ENCODE measurements at places on chromosomes 16 and 17.

- DNase-seq: no peak
- no peaks in the 10 kb centered on the region for H3K36me3 ChIP-seq
- H3K27me3 ChIP-seq: no peaks in the 10 kb centered on the region
- no peaks in the 10 kb centered on the region for H3K4me1 ChIP-seq
Measured at GRCh38 chr16:7584561-7584960, 251.9 kb downstream of the RBFOX1 start.

GRCh38 chr17:27085517-27085916 is 208.4 kb upstream of the WSB1 start:
- H3K4me1 ChIP-seq: no peaks in the 10 kb centered on the region
- no peak overlapping the region for H3K4me3 ChIP-seq

DNA sequence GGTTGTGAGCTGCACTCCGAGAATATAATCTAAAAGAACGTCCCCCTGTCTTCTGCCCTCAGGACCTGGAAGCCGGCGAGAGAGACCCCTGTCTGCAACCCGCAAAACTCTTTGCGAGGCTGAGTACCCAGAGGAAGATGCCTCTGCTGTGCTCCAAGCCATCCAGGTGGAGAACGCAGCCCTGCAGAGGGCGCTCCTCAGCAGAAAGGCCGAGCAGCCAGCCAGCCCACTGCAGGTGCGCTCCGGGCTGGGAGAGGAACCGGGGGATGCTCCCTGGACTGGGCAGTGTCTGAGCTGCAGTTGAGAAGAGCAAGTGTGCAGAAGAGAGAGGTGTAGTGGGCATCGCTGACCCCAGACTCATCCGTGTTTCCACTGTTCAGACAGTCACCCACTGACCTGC is 148.3 kb downstream of the KATNIP start:
- no peak overlapping the region for H3K27ac ChIP-seq
- H3K4me1 ChIP-seq: peaks cover 6% of the 10 kb centered on the region
- peaks cover 18% of the 10 kb centered on the region for H3K36me3 ChIP-seq
- no peak for DNase-seq

DNA sequence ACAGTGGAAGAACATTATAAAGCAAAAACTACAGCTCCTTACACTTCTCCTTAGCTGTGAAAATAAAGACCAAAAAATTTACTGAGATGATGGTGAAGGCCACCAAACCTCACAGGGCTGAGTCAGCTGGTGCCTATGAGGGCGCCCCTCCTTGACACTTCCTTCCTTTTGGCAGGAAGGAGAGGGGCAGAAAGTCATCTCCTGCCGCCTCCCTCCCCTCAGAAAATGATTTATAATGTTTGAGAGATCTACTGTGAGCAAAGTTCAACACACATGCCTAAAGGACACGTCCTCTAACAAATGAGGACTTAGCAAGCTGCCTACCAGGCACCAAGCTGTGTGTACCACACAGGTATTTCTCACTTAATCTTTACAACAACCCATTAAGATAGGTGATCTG is 245.7 kb downstream of the PRKCA start:
- H3K27me3 ChIP-seq: no peaks in the 10 kb centered on the region
- H3K4me3 ChIP-seq: no peak overlapping the region
- no peak for DNase-seq
- H3K27ac ChIP-seq: peak overlapping the region; percentile 52

DNA sequence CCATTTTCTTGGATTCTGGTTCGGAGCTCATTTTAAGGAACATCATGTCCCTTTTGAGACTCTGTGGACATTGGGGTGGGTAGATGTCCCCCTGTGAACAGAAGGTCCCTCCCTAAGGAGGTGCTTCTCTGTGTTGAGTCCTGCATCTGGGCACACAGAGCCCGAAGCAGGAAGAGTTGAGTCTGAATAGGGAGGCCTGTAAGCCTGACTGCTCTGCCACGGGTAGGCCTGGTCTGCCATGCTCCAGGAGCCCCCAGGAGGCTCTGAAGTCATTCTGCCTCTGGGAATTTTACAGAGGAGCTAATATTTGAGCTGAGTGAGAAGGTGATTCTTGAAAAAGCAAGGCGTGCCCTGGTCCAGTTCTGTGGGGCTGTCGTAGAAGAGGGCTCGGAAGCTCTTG is 50.6 kb downstream of the TENT4B start:
- no peaks in the 10 kb centered on the region for H3K36me3 ChIP-seq
- no peak overlapping the region for H3K4me3 ChIP-seq
- DNase-seq: no peak
- H3K27me3 ChIP-seq: no peaks in the 10 kb centered on the region
- no peak overlapping the region for H3K27ac ChIP-seq
- peaks cover 31% of the 10 kb centered on the region for H3K4me1 ChIP-seq

GRCh38 chr16:57527610-57528360 is 8.6 kb downstream of the CCDC102A start:
- H3K36me3 ChIP-seq: no peaks in the 10 kb centered on the region
- no peak overlapping the region for H3K27ac ChIP-seq
- no peak for DNase-seq

DNA sequence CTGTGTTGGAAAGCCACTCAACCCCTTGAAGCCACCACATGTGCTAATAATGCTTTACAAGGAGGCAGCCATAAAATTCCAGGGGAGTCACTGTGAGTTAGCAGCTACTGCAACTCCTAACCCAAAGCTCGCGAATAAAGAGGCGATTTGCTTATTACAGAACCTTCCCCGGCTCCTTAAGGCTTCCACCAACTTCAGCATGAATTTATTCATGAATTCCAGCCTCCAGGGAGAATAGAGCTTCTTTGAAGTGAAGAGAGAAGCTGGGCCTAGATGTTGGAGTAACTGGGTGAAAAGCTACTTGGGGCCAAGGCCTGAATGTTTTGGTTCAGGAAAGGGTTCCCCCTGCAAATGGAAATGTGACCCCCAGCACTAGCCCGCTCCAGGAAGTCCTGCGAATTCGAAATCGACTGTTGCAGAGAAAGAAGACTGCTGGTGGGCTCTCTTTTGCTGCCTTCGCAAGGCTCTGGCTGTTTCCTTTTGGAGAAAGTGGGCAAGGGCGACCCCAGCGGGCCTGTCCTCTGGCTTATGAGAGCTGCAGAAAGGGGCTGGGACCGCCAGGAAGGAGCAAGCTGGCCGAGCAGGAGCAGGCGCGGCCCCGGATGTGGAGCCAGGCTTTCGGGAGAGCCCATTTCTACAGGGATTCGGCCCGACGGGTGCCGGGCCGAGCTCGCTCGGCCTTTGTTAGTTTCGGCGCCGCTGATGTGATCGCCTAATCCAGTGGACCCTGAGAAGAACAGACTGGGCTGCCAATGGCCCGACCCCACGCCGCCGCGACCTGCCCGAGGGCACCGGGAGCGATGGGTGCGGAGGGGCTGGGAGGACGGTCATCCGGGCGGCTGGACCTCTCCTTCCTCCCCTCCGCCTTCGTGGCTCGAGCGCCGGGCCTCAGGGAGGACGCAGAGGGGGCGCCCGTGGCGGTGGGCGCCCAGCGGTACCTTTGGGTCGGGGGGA is 7.6 kb downstream of the CBX8 start:
- H3K27me3 ChIP-seq: peaks cover 95% of the 10 kb centered on the region
- peaks cover 28% of the 10 kb centered on the region for H3K4me1 ChIP-seq
- H3K27ac ChIP-seq: no peak overlapping the region
- H3K4me3 ChIP-seq: no peak overlapping the region
- no peaks in the 10 kb centered on the region for H3K36me3 ChIP-seq

- no peaks in the 10 kb centered on the region for H3K27me3 ChIP-seq
- H3K4me1 ChIP-seq: no peaks in the 10 kb centered on the region
- H3K27ac ChIP-seq: no peak overlapping the region
Measured at GRCh38 chr17:20967776-20968175, 75.0 kb downstream of the USP22 start.

GRCh38 chr17:39687546-39688474 is at the start of gene PGAP3:
Gene PGAP3 (minus strand): TSS chr17:39688057. CDS start chr17:39688014, 43 bp downstream.
- DNase-seq: peak; percentile 73
- peak within 1 kb of the TSS; percentile 90 for H3K27ac ChIP-seq
- H3K4me3 ChIP-seq: peak within 1 kb of the TSS; percentile 70
- H3K36me3 ChIP-seq: no peaks in the 10 kb centered on the region

- H3K27me3 ChIP-seq: no peaks in the 10 kb centered on the region
- H3K27ac ChIP-seq: no peak overlapping the region
- H3K4me3 ChIP-seq: no peak overlapping the region
- DNase-seq: no peak
- no peaks in the 10 kb centered on the region for H3K4me1 ChIP-seq
- no peaks in the 10 kb centered on the region for H3K36me3 ChIP-seq
Measured at GRCh38 chr17:61839300-61839786, 24.0 kb downstream of the BRIP1 start.

- peaks cover 89% of the 10 kb centered on the region for H3K36me3 ChIP-seq
- no peak overlapping the region for H3K27ac ChIP-seq
- H3K4me3 ChIP-seq: no peak overlapping the region
- no peaks in the 10 kb centered on the region for H3K27me3 ChIP-seq
- H3K4me1 ChIP-seq: no peaks in the 10 kb centered on the region
Measured at GRCh38 chr16:252366-253337, 18.0 kb downstream of the FAM234A start.

DNA sequence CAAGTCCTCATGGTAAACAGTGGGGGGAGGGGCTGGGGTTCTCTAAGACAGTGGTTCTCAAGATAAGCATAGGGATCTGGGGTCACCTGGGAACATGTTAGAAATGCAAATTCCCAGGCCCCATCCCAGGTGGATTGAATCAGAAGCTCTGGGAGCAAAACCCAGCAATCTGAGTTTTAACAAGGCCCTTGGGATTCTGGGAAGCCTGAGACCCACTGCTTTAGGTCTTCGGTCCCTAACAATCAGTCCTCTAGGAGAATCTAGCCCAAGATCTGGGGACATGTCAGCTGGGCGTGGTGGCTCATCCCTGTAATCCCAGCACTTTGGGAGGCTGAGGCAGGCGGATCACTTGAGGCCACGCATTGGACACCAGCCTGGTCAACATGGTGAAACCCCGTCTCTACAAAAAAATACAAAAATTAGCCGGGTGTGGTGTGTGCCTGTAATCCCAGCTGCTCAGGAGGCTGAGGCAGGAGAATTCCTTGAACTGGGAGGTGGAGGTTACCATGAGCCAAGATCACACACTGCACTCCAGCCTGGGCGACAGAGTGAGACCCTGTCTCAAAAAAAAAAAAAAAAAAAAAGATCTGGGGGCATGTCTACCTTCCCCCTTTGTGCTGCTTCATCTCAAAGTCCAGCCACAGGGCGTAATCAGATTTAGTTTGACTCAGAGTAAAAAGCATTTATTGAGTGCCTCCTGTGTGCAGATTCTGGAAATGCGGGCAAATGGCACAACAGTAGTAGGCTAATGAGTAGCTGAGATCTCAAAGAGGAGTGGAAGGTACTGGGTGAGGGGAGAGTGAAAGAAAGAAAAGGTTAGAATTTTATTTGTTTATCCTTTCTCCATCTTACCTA is 8.8 kb upstream of the NR1D1 start:
- H3K36me3 ChIP-seq: no peaks in the 10 kb centered on the region
- peaks cover 3% of the 10 kb centered on the region for H3K4me1 ChIP-seq
- no peak overlapping the region for H3K4me3 ChIP-seq
- H3K27me3 ChIP-seq: no peaks in the 10 kb centered on the region

DNA sequence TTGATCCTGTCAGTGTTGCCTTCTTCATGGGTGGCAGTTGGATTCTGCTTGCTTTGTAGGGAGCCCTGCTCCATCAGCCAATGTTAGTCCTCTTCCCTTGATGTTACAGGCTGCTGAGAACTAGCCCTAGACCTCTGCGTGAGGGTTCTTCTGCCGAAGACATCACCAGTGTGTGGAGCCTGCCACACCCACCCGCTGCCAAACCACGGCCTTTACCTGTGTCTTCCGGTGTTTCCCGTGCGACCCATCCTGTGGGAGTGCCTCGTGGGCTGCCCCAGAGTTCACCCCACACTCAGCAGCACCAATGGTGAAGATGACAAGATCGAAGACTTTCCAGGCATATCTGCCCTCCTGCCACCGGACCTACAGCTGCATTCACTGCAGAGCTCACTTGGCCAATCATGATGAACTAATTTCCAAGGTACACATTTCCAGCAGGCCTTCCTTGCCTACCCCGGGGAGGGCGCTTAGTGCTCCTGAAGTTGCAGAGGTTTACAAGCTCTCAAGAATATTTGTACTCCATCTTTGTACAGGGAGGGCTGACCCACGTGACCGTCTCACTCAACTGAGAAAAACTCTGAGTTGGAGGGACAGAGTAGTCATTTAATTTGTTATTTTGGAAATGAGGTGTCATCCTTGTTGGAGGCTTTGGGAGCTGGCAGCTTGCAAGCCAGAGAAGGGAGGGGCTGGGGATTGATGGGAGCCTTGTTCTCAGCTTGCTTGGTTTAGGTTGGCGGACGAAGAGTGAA is 21.8 kb downstream of the YPEL2 start:
- H3K27me3 ChIP-seq: no peaks in the 10 kb centered on the region
- H3K36me3 ChIP-seq: no peaks in the 10 kb centered on the region
- H3K4me1 ChIP-seq: no peaks in the 10 kb centered on the region
- H3K4me3 ChIP-seq: no peak overlapping the region

DNA sequence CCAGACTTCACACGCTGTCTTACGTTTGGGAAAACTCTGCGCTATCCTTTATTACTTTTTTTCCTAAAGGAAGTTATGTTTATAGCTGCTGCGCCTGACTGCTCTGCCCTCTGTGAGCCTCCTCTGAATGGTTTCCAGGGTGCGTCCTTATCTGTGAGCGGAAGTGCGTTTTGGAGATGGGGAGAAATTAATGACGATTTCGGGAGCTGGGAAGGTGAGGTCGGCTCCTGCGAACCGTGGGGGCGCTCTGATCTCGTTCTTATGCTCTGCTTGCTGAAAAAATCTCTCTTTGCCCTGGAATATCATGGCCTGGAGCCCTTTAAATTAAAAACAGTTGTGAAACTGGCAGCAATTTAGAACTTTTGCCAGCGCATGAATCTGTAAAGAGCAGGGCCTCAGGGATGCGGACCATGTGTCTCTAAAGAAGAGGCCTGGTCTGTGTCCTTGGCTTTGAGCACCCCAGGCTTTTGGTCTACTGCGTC is 135.7 kb upstream of the ZFHX3 start:
- no peaks in the 10 kb centered on the region for H3K27me3 ChIP-seq
- H3K27ac ChIP-seq: no peak overlapping the region
- no peak overlapping the region for H3K4me3 ChIP-seq
- no peaks in the 10 kb centered on the region for H3K36me3 ChIP-seq

- peak; percentile 39 for DNase-seq
- no peaks in the 10 kb centered on the region for H3K27me3 ChIP-seq
- peaks cover 9% of the 10 kb centered on the region for H3K4me1 ChIP-seq
- H3K27ac ChIP-seq: no peak overlapping the region
Measured at GRCh38 chr16:66135421-66135831, 231.1 kb upstream of the CDH5 start.

GRCh38 chr17:83128306-83129240 is 49.2 kb downstream of the METRNL start:
- H3K27ac ChIP-seq: no peak overlapping the region
- DNase-seq: no peak
- H3K27me3 ChIP-seq: no peaks in the 10 kb centered on the region
